ENCODE measurements at places on chromosomes 13 and 19.
A peak's percentile ranks its signal among the peaks of the same experiment; 100 is the strongest.

- no peak for DNase-seq
Observed at GRCh38 chr19:2933490-2933910, 11.3 kb downstream of the ZNF77 start.

DNA sequence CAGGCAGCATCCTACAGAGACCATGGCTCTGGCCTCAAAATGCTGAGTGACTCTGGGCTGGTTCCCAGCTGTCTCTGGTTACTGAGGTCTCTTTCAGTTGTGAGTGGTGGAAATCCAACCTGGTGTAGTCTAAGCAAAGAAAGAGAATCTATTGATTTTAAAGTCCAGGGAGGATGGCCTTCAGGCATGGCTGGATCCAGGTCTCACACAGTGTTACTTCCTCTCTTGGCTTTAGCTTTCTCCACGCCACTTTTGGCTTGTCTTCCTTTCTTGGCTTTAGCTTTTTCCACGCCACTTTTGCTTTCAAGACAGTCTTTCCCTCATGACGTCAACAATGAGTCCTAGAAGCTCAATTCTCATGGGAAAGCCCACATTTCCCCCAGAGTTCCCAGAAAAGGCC, 4.1 kb downstream of the CYP4F3 start:
- no peak for DNase-seq

DNA sequence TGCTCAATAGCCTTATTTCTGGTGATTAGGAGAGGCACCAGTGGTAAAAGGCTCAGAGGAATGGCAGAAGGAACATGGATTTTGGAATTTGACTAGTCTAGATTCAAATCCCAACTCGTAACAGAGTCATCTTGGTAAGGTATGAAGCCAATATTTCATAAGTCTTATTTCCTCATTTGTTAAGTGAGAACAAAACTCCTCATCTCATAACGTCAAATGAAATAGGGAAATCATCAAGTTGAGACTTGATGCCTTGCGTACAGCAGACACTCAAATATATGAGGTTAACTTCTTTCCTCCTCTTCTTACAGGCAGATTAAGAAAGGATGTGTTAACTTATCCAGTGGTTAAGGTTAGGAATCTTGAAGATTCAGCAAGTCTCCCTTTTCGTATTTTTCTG, 189.2 kb downstream of the DLEU7 start:
- DNase-seq: no peak

DNA sequence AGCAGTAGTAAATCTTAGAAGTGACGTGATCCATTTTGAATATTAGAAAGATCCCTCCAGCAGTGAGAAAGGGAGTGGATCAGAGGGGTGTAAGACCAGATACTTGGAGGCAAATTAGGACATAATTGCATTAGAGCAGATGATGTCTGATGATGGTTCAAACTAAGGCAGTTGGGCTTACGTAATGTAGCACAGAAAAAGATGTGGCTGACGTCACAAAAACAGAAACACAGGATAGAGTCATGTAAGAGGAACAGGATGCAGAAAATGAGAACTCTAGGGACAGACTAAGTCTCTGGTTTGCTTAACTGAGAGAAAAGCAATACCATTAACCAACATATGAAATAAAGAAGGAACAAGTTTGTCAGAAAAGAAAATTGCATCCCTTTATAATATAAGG, 392.5 kb upstream of the DACH1 start:
- no peak for DNase-seq

- DNase-seq: peak; percentile 85
Observed at GRCh38 chr19:49473868-49474541, at the start of gene FLT3LG. TSS of gene FLT3LG (plus strand) at chr19:49474215. CDS start at chr19:49474640, 425 bp downstream.

GRCh38 chr19:30911491-30911890, 437.7 kb downstream of the TSHZ3 start:
- DNase-seq: no peak

DNA sequence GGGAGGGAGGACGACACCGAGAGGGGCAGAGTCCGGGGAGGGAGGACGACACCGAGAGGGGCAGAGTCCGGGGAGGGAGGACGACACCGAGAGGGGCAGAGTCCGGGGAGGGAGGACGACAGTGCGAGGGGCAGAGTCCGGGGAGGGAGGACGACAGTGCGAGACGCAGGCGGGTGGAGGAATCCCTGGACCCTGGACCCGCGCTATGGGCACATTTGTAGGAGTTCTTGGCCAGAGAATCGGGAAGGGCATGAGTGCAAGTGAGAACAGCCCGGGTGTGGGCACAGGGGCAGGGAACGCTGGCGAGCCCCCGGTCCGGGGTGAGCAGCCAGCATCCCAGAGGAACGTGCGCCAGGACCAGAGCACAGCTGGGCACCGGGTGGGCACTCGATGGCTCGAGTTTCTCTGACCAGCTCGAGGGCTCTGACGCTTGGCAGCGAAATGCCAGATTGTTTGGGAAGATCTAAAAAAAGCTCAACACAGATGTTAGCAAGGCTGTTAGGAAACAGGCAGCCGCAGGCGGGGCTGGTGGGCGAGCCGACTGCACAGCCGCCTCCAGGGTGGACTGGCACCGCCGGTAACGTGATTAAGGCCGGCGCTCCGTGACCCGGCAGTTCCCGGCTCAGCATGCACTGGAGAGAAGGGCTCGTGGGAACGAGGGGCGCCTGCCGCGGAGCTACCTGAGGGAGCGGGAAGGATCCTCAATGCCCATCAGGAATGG, 17.9 kb upstream of the C2CD4C start:
- DNase-seq: no peak

- DNase-seq: no peak
Observed at GRCh38 chr13:51047434-51048165, 63.5 kb downstream of the C13orf42 start.

DNA sequence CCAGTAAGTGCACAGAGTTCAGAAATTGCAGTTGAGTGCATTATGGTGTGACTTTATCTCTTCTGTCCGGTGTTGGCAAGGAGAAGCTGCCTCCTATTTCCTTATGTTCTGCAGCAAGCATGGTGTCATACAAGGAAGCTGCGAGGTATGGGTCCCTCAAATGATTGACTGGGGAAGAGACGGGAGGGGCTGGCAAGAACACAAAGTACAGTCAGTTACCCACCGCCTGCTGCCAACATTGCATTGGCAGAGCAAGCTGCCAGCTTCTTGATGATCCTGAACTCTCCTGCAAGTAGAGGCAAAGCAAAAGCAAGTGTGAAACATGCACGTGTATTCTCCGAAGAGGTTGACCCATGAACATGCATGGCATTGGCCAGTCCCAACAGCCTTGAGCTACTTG, 1013.6 kb downstream of the UQCRFS1 start:
- no peak for DNase-seq

DNA sequence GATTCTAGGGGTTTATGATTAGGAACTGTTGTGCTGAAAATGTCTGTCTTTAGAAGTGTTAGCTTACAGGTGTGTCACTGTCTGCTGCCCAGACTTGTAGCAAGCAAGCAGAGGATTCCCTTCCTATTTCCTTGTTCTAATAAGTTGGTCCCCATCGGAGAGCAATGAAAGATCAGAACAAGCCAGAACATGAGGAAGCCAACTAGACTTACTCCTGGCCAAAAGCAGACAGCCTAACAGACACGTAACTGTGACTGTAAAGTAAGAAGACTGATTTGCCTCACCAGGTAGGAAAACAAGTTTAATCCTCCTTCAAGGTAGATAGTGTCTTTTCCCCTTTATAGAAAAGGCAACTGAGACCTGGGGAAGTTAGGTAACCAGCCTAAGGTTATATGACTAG, 12.5 kb downstream of the POLR1D start:
- no peak for DNase-seq

- DNase-seq: no peak
Observed at GRCh38 chr13:52450793-52451116, 321 bp upstream of the VPS36 start.

All from activated CD4-positive, CD25-positive, alpha-beta regulatory T cell treated with anti-CD3 and anti-CD28 coated beads, Interleukin-2, amount 50 U/mL, for 16 hours (primary cell).